ENCODE measurements at places on chromosomes 5 and 9.

DNA sequence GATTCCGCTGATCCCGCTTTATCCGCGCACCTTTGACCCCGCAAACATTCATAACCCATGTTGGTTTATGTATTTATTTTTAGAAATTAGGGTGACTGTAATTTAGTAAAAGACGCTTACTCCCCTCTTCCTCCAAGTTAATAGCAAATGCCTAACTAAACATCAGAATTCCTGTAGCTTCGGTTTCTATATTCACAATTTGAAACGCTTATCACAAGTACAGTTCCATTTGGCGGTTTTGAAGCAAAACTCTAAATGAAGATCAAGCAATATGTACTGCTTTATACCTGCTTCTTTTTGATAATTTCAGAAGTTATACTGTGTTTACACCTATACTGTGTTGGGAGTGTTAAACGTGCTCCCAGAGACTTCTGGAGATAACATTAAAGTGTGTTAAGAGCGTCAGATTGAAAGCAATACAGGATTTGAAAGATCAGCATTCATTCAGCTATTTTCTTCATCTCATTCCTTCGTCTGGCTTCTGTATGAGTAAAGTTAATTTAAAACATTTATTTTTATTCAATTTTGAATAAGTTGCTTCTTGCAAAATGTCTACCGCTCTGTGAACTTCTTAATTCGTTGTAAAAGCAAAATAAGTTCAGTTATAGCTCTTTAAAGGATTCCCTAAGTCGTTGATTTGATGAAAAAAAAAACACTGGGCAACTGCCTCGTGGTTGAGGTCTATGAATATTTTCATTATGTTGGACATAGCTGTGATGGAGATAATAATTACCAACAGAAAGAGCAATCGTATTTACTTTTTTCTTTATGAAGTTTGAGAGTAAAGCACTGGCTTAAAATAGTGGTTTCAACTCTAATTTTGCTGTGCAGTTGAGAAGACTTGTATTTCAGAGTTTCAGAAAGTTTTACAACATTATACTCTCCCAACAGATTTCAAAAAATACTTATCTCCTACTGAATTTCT is 2.5 kb downstream of the PRDM6 start:
- H3K4me3 ChIP-seq, result no peak overlapping the region
- no peak overlapping the region for H3K27ac ChIP-seq
- peaks cover 21% of the 10 kb centered on the region for H3K27me3 ChIP-seq
- DNase-seq, result no peak

DNA sequence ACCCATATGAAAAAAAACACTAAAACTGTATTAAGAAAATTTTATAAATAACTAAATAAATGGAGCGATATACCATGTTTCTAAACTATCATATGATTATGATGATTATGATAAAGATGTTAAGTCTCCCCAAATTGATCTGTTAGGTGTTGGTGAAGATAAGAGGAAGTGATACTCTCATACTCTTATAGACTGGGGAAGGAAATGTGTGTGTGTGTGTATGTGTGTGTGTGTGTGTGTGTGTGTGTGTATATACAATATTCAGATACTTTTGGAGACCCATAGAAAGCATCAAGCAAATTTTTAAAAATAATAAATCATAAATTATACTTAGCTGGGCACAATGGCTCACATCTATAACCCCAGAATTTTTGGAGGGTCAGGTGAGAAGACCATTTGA is 62.9 kb downstream of the TMEM232 start:
- no peak for DNase-seq
- H3K4me1 ChIP-seq, result no peaks in the 10 kb centered on the region
- no peak overlapping the region for H3K4me3 ChIP-seq

DNA sequence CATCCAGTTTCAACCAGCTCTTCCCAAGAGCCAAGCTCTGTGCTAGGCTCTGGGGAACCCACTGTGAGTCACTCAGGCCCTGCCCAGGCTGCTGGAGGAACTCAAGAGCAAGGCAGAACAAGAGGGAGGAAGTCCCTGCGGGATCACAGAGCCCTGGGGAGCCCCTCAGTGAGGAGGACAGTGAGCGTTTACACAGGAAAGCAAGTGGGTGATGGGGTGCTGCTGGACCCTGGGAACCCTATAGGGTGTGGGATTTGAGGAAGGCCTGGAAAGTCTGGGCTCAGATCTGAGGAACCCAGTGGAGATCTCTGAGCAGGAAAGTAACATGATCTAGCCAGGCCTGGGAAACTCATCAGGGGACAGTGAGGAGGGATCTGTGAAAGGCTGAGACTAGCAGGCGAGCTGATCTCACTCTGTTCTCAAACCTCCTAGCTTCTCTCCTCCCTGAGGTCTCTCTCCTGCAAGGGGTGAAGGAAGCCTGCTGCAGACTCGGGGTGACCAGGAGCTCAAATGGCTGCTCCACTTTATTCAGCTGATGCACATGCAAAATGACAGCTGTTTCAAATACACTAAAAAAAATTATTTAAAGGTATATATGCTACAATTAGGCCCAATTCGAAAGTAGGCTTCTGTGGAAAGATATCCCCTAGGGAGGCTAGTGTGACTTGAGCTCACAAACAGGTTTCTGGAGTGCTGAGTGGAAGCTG is 70.0 kb downstream of the SHB start:
- no peak overlapping the region for H3K4me3 ChIP-seq
- H3K27me3 ChIP-seq, result no peaks in the 10 kb centered on the region
- peaks cover 43% of the 10 kb centered on the region for H3K4me1 ChIP-seq
- no peak for DNase-seq
- no peaks in the 10 kb centered on the region for H3K36me3 ChIP-seq

DNA sequence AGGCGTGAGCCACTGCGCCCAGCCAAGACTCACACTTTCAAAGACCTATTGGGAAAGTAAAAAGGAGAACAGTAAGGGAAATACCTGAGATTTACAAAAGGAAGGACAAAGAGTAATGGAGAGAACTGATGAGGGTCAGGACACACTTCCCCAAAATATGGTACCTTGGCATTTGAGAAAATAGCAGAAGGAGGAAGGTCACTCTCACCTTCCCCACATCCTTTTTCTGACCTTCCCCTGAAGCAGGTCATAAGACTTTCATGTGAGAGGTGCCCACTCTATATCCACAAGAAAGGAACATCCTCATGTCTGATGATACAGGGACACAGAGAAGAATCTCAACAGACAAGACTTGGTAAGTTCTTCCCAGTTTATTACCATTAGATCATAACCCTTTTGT is 272.8 kb downstream of the FBXL17 start:
- H3K27me3 ChIP-seq, result no peaks in the 10 kb centered on the region
- no peak for DNase-seq
- no peak overlapping the region for H3K27ac ChIP-seq
- H3K4me3 ChIP-seq, result no peak overlapping the region
- H3K4me1 ChIP-seq, result no peaks in the 10 kb centered on the region
- H3K36me3 ChIP-seq, result no peaks in the 10 kb centered on the region

DNA sequence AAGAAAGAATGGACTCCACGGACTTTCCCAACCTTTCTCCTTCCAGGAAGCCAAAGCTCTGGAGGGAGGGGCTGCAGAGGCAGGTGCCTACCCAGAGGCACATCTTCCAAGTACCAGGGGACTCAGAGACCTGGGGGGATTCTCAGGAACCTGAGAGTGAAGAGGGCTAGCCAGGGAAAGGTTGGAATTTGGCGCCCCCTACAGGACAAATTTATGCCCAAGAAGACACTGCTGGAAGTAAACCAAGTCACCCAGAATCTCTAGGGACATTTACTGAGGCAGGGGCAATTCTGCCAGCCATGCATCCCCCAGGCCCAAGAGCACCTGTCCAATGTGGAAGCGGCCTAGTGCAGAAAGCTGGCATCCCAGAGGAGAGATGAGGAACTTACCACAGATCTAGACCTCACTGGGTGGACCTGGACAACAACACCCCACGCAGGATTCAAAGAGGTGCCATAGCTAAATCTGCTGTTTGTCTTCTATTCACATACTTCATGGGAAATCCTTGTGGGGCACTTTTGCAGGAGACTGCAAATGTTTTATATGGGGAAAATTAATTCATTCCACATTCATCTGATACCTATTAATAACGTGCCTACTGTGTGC is 25.9 kb upstream of the IDNK start:
- no peaks in the 10 kb centered on the region for H3K4me1 ChIP-seq
- H3K27me3 ChIP-seq, result no peaks in the 10 kb centered on the region
- no peak for DNase-seq
- no peaks in the 10 kb centered on the region for H3K36me3 ChIP-seq

GRCh38 chr5:16799796-16800195 is 136.3 kb downstream of the MYO10 start:
- H3K27ac ChIP-seq, result no peak overlapping the region
- no peak overlapping the region for H3K4me3 ChIP-seq
- H3K4me1 ChIP-seq, result no peaks in the 10 kb centered on the region
- DNase-seq, result no peak

GRCh38 chr9:95457769-95458168 is 59.0 kb downstream of the PTCH1 start:
- no peaks in the 10 kb centered on the region for H3K27me3 ChIP-seq
- peaks cover 12% of the 10 kb centered on the region for H3K4me1 ChIP-seq
- no peak for DNase-seq
- no peak overlapping the region for H3K27ac ChIP-seq
- no peak overlapping the region for H3K4me3 ChIP-seq

- no peak for DNase-seq
- H3K27ac ChIP-seq, result no peak overlapping the region
- no peaks in the 10 kb centered on the region for H3K27me3 ChIP-seq
- H3K4me1 ChIP-seq, result no peaks in the 10 kb centered on the region
Observed at GRCh38 chr9:84862810-84863287, 193.3 kb downstream of the NTRK2 start.

- no peaks in the 10 kb centered on the region for H3K4me1 ChIP-seq
- H3K36me3 ChIP-seq, result no peaks in the 10 kb centered on the region
- H3K27me3 ChIP-seq, result no peaks in the 10 kb centered on the region
- no peak overlapping the region for H3K4me3 ChIP-seq
- no peak overlapping the region for H3K27ac ChIP-seq
Observed at GRCh38 chr5:126536874-126537273, 58.1 kb downstream of the ALDH7A1 start.
